NCI-H1092 (cell line): ENCODE measurements at places on chromosomes 4 and X.

DNA sequence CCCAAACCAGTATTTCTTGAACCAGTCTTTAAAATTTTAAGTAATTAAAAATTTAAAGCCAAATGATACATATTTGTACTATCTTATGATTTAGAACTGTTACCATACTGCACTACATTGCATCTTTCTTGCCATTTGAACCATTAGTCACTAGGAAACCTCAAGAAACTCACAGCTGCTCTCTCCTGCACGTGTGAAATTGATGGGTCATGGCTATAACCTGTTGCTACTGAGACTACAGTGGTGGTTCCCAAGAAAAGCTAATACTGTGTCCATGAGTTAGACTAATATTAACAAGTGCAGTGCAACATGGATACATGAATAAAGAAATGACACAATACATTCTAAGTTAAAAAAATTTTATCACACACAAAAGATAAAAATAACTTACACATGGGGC lies 88.4 kb downstream of the PDE5A start:
- DNase-seq, result no peak

DNA sequence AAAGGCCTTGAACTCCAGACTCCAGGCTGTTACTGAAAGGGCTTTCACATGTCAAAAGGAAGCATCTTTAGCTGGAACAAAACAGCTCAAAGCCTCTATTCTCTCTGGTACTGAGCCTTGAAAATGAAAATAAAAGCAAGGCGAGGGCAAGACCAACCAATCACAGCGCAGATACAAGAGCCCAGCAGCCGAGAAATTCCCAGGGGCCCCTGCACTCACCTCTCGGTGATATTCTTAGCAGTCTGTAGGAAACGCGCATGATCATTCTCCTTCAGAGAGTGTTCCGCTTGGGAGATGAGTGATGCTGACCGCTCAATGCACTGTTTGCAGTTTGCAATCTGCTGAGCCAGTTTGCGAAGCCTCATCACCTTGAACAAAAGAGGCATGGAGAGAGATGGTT lies 138.1 kb downstream of the MID1 start:
- no peak for DNase-seq

DNA sequence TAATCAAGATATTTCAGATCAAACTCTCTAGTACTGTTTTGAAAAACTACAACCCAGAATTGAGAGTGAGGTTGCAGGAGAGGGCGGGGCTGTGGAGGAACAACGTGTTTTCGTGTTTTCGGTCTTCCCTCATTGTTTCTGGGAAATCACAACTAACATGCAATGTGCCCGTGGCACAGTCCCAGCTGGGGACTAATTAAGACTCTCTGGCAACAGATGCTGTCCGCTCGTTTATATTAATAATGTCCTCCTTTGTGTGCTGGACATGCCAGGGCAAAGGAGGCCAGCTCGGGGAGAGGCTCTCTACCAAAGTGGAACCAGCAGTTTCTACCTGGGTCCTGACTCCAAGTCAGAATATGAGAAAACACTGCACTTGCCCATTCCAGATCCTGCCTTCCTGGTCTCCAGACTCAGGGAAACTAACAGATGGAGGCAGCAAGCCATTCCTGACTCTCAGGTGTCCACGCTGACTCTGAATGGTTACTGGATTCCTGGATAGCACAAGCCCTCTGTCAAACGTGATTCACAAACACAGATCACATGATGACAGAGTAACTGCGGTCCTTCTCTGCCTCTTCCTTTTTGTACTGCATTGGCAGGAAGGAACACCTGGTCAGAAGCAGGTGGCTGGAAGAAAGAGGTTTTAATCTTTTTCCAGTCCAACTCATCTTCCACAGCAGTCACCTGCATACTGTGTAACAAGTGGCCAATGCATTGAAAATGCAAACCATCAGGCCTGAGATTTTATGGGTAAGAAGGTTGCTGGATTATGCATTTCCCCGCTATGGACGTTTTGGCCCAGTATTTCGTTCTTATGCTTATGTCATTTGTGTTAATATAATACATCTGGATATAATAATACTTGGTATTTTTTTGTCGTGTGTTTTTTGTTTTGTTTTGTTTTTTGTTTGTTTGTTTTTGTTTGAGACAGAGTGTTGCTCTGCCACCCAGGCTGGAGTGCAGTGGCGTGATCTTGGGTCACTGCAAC lies 65.0 kb downstream of the COQ2 start:
- DNase-seq, result no peak

- no peak for DNase-seq
Measured at GRCh38 chrX:49155243-49155899, 7.2 kb upstream of the MAGIX start.

DNA sequence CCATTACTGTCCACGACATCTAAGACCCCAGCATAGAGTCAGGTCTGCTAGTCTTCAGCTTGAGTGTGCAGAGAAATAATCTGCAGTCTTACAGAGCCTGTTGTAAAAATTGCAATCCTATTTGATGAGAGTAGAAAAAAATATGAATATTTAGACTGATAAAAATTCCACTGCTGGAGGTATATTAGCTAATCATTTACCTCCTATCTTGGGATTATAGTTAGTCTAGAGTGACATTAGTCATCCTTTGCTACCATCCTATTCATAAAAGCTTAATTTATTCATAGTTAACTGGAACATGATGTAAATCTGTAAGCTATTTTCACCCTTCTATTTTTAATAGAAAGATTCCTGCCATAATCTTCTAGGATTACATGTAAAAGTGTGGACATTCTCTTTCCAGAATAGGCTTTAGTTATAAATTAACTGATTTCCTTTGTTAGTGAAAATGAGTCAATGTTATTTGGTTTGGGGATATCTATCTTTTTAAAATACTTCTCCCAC lies 26.7 kb downstream of the C4orf54 start:
- no peak for DNase-seq

- no peak for DNase-seq
Measured at GRCh38 chrX:20046223-20046622, 55.4 kb upstream of the BCLAF3 start.

GRCh38 chrX:149567621-149568417 lies 18.1 kb upstream of the HSFX3 start:
- DNase-seq, result no peak

DNA sequence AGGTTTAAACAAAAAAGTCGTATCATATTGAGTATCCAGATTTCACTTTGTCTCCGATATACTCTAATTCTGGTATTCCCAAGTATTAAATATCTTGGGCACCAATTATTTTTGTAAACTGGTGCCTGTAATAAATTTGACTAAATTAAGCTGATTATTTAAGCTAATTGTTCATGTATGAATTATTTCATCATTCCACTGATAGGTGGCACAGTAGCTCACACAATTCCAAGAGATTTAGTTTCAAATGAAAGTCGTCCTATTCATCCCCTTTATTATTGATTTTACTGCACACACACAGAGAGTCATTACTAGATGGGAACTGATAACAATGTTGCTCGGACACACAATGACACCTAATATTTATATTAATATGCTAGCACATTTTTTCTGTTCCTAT lies 432.4 kb downstream of the DMD start:
- DNase-seq, result no peak

DNA sequence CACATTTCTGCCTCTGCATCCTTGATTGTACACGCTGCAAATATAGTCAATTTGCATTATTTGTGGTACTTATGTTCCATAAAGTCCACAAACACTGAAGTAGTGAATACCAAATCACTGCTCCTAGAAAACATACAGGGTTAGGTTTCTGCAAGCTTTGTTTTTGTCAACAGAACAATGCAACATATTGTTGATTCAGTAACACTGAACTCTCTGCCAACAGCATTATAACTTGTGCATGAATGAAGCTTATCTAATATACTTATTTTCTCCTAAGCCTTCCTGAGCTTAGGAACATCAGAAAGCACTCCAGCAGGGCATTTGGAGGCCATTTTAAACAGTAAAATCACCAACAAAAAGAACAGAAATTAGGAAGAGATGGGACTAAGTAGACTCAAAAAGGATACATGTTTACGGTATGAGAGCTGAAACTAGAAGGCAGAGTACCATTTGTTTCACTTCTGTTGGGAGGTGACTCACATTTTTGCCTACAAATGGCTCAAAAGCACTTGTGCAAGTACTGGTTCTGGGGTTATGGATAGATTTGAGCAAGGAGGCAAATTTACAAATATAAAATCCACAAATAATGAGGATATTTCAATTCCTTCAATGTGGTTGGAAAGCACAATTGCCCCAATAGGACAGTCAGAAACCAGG lies 14.1 kb downstream of the COX18 start:
- DNase-seq, result no peak

DNA sequence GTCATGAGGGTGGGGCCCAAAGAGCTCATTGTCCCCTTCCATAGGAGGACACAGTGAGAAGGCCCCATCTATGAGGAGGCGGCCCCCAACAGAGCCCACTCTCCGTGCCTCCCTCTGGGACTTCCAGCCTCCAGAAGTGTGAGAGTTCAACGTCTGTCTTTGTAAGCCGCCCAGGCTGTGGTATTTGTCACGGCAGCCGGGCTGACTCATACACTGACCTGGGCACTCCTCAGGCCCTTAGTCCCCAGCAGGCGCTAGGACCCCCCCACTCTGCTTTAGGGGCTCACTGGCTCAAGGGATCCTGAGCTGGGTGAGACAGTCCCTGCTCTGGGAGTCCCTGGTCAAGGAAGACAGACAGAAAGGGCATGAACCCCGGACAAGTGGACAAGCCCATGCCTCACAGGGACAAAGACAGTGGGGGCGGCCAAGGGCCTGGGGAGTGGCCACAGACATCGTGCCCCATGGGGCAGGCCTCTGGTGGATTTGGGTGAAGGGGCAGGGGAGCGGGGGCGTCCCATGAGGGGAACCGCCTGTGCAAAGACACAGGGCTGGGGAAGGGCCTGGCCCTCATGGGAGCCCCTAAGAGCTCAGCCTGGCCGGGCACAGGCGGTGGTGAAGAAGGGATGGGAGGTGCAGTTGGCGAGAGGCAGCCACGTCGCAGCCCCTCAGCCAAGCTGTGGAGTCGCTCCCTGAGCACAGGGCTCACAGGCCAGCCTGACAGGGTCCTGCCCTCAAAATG lies 21.5 kb downstream of the ABLIM2 start:
- DNase-seq, result no peak

DNA sequence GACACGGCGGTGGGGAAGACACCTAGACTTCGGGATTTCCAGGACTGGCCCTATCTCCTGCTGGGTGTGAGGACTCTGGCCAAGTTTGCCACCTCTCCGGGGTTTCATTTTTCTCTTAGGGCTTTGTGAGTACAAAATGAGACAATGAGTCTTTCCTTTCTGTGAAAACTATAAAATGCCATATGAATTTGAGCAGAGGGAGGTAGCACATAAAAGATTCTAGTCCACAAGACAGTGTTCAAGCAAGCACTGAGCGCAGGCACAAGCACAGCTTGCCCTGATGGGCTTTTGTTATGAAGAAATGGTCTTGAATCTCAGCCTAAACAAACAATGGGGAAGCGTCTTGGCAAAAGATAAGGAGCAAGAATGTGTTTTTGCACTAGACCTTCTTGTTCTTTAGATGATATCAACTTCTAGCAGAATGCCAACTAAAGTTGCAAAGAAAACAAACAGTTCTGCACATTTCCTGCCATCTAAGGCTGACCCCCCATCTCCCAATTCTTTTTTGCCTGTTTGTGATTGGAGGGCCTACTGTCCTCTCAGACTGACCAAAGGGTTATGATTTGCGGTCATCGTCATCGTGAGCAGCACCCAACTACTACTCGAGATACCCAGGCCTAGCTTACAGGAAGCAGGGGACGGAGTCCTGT lies 73.0 kb upstream of the ZNF518B start:
- no peak for DNase-seq

DNA sequence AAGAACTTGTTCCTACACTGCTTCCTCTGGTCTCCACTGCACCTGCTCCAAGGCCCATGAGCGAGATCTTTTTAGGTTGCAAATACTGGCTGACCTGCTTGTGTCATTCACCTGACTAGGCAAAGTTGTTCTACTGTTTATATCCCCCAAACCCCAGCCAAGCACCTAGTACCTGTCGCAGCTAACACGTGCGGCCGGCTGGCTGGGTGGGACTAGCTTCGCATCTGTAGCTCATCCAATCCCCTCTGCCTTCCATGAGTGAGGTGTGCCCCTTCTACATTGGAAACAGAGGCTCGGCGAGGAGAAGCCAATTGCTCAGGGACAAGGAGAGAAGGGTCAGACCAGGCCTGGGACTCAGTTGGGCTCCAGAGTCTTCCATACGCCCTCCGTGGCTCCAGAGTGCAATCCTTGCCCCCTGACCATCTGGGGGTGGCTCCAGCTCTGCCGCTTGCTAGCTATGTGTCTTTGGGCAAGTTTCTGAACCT lies 86.5 kb downstream of the WFS1 start:
- no peak for DNase-seq

- no peak for DNase-seq
Measured at GRCh38 chr4:31416498-31416897, 696.3 kb downstream of the PCDH7 start.

GRCh38 chr4:108972613-108973283 lies 209.9 kb upstream of the ETNPPL start:
- no peak for DNase-seq

- DNase-seq, result no peak
Measured at GRCh38 chr4:8675383-8675782, 82.8 kb downstream of the CPZ start.

- no peak for DNase-seq
Measured at GRCh38 chr4:123127218-123127617, 204.8 kb upstream of the NUDT6 start.

DNA sequence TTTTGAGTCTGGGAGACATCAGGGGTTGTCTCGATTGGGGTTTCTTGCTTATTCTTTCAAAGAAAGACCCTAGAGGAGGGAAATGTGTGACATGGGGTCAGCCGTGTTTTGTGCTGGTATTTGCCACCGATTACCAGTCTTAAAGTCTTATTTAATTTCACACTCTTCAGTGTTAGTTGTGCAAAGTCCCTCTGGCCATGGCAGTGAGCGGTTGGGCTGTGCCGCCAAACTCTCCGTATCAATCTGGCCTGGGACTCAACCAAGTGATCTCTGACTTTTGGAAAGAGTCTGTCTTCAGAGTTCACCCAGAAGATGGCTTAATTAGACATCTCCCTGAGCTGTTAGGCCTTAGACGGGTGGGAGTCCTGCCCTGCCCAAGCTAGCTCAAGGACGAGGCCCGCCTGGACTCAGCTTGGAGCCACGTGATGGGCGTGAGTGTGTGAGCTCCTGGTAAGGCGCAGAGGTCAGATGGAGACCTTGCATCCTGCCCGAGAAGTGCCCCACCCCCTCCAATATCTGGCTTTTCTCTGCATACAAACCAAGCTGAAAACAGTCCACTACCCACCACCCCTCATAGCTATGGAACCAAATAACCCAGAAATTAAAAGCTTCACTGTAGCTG lies 3.8 kb upstream of the PITX2 start:
- DNase-seq, result no peak

DNA sequence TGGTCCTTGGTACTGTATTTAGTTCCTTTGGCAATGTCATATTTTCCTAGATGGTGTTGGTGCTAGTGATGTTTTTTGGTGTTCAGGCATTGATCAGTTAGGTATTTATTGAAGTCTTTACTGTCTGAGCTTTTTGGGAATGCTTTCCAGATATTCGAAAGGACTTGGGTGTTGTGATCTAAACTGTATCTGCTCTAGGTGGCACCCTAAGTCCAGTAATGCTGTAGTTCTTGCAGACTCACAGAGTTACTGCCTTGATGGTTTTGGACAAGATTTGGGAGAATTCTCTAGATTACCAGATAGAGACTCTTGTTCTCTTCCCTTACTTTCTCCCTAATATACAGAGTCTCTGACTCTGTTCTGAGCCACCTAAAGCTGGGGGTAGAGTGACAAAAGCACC lies 513.6 kb upstream of the PITX2 start:
- no peak for DNase-seq
